ENCODE measurements at places on chromosomes 3 and 15.

DNA sequence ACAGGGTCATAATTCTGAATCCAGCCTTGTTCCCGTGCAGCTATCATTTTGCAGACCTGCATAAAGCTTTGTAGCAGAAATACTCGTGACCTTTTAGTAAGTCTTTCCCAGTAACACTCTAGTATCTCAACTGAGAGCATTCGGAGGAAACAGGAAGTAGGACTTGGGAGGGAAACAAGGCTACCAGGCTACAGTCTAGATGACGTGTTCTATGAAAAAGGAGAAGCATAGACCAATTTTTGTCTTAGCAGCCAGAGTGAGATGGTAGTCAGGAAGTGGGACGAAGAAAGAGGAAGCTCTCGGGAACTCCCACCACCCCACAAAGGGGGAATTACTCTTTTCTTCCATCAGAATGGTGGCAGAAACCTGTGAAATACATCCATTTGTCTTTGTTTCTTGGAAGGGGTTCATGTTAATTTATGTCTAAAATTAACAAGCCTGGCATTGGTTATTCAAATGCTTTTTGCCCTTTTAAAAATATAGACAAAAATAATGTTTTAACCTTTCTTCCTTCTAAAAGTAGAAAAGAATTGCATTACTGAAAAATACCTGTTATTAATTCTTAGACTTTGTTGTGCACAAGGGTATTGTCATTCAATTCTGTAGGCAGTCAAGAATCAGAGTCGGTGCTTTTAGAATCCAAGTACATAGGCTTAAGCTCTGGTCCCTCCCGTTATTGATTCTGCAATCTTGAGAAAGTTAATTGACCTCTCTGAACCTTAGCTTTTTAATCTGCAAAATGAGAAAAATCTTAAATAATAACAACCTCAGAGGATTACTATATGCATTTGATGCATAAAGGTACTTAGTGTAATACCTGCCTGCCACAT is 1.6 kb upstream of the SUCNR1 start:
- no peak for DNase-seq

DNA sequence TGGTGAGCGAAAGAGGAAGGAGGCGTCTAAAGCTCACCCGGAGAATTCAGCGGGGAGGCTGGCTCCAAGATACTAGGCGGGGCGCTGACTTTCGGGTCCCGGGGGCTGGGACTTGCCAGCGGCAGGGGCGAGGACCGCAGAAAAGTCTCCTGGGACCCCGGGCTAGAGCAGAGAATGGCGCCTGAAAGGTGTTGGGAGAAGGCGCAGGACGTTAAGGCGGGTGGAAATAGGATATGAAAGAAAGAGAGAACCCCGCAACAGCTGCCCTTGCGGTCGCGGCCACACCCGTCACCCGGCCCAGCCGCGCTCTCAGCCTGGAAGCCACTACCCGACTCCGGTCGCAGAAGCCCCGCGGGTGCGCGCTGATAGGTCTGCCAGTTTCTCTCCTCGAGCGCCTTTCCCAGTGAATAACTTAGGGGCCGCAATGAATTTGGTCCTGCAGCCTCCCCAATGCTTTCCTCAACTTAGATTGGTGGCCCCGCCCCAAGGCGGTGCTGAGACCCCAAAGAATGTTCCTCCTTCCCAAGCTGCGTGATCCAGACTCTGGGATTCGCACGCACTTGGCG is 604 bp downstream of the LTK start:
- no peak for DNase-seq

DNA sequence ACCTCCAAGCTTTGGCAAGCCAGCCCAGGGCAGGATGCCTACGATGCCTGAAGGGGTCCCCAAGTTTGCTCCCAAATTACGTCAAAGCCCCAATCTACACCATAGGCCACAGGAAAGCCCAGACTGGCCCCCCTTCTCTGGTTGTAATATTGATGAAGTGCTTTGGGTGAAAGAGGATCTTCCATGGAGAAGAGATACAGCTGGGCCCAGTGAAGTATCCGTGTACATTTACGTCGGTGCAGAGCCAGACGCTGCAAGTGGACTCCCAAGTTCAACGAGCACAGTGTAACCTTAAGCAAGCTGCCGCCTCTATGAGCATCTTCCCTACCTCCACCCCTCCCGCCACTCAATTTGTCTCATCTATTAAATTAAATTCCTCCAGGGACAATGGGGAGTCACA is 100.1 kb upstream of the TPM1 start:
- DNase-seq: no peak

DNA sequence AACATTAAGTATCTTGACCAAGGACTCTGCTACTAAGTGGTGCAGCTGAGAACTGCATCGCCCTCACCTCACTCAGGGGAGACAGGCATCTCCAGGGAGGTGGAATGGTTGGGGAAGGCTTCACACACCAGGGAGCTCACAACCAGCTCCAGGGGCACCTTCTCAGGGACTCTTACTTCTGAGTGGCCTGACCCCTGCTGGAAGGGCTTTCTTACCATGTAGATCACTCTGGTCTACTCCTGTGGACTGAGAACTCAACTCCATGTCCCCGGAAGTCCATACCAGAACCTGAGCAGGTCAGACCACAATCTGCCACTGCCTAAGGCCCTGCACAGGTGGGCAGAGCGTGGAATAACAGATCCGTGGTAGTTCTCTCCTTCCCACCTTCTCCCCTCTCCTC is 140.5 kb downstream of the TLE3 start:
- no peak for DNase-seq

DNA sequence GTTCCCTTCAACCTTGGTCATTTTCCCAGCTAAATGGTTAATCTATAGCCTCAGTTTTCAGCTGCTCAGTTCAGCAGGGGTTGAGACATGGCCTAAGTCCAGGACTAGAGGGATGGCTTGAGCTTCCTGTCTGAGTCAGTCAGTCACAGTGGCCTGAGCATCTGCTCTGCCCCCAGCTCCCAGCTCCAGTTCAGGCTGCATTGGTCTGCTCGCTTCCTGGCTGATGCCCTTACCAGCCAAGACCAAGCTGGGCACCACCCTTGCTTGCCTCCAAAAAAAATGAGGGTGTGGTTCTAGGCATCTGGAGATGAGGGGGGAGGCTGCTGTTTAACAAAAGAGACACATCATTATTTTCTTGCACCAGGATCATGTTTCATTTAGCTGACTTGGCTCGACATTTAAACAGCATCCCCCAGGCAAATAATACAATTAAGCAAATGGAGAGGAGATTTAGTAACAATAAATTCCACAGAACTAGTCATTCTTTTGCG is 70.7 kb downstream of the WNT5A start:
- DNase-seq: no peak

DNA sequence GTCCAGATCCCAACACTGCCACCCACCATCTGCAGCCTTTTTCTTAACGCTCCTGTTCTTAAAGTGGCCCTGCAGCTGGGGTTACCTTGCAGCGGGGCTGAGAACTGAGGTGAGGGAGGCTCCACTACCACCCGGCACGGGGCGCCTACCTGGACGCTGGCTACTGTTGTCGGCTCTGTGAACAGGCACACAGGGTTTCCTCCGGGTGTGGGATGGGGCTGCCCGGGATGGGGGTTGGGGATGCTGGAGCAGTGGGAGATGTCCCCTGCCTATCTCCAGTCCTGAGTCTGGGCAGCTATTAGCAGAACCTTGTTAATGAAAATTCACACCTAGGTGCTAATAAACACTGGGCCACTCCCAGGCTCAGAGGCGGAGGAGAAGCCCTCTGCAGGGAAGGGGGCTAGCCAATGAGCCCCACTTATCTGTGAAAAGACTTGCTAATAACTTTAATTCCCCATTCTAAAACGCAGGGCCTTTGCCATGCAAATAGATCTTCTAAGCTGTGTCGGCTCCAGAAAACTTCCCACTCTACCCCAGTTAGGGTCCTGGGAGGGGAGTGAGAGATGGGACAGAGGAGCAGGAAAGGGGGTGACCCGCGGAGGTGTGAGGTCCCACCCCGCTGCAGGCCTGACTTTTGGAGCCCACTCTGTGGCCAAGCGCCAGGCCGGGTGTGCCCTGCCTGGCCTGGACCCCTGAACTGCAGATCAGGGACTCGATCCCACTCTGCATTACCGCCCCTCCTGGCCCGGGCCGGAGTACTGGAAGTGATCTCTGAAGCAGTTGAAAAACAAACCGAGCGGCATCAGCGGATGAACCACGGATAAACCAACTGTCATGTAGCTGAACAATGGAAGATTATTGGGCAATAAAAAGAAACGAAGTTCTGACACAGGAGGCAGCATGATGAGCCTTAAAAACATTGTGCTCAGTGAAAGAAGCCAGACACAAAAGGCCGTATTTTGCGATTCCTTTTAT is 3.1 kb downstream of the MESP1 start:
- DNase-seq: no peak

GRCh38 chr15:81856001-81856633 is 189.7 kb downstream of the MEX3B start:
- no peak for DNase-seq

GRCh38 chr3:149384911-149385321 is 7.5 kb upstream of the TM4SF1 start:
- no peak for DNase-seq

- no peak for DNase-seq
Observed at GRCh38 chr15:40197434-40197833, 36.6 kb downstream of the BUB1B start.

GRCh38 chr3:46713898-46714552 is 3.6 kb downstream of the PRSS50 start:
- DNase-seq: no peak

GRCh38 chr3:94117729-94118128 is 54.9 kb downstream of the NSUN3 start:
- no peak for DNase-seq

DNA sequence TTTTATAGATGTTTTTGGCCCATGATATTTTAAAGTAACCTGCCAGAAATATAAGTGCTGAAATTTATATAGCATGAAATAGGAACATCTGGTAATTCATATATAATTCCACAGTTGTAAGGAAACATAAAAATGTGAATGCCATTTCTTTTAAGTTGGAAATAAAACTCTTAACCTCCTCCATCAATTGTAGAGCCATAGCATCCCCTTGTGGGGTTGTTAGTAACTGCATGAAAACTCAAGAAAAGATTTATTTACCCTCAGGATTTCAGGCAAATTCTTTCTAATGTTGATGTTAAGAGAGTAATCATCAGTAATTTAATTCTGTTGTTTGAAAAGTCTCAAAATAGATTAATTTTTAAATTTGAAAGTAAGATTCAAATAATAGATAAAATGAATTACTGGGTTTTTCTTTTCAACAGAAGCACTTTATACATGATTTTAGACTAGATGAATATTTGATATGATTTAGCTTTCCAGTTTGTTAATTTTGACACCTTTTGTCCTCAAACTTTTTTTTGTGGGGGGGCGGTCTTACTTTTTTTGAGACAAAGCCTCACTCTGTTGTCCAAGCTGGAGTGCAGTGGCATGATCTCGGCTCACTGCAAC is 74.7 kb downstream of the RASA2 start:
- DNase-seq: no peak

GRCh38 chr15:58175955-58176354 is 37.8 kb downstream of the AQP9 start:
- no peak for DNase-seq

DNA sequence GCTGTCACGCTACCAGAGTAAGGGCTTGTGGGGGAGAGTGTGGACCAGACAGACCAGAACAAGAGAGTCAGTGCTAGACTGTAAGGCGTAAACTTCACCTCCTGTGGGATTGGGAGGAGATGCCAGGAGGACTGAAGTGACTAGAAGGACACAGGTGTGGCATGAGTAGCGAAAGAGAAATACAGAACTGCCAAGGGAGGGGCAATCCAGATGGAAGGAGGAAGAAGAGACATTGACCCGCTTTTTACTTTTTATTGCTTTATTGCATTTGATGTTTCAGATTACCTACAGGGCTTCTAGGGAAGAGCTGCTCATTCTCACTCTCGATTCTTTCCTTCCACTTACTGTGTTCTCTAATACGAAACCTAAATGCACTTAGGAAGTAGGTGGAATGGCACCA is 2.1 kb downstream of the POGLUT1 start:
- no peak for DNase-seq

DNA sequence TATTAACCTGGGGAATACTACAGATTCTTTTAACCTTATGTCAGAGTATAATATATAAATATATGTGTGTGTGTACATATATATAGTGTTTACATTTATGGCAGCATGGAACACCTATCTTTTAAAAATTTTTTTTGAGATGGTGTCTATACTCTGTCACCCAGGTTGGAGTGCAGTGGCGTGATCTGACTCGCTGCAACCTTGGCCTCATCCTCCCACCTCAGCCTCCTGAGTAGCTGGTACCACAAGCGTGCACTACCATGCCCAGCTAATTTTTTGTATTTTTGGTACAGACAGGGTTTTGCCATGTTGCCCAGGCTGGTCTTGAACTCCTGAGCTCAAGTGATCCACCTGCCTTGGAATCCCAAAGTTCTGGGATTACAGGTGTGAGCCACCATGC is 18.5 kb upstream of the ERICH6 start:
- no peak for DNase-seq

GRCh38 chr15:87902772-87903426 is 353.6 kb downstream of the NTRK3 start:
- no peak for DNase-seq

DNA sequence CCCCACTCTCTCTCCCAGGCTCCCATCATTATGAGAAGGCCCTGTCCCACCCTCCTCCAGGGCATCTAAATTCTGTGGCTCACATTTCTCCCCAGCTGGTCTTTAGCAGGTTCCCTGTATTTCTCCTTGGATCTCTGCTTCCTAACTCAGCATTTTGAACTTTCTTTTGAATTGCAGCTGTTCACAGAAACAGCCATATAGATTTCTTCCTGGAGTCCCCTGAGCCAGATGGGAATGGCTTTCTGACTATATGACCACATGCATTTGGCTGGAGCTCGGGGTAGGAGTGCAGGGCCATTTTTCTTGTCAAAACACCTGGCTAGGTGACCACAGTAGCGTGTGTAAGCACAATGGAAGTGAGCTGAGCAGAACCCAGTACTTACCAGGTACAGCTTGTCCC is 22.0 kb downstream of the RBP2 start:
- no peak for DNase-seq

- DNase-seq: no peak
Observed at GRCh38 chr15:51382787-51383186, 41.3 kb downstream of the GLDN start.

- DNase-seq: no peak
Observed at GRCh38 chr15:93174836-93175235, 85.8 kb upstream of the RGMA start.

DNA sequence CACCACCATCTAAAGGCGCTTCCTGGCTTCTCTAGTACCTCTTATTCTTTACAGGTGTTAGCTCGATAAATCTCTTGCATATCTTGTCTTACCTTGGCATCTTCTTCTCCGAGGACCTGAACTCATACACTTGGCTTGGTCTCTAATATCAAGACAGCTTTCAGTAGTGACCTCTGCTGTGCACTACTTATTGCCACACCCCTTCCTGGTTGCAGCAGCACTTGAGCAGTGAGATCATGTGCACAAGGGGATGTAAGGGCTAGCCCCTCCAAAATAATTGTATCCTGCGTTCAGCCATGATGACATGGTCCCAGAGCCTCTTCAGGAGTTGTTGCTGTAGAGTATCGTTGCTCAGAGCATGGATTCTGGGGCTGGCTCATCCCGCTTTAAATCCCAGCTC is 1.3 kb upstream of the PLA1A start:
- no peak for DNase-seq
